Small intestine (tissue), 16 donors: ENCODE measurements at places on chromosomes 4 and X.

- no peak for DNase-seq
Measured at GRCh38 chrX:153488231-153488914, 6.4 kb upstream of the BGN start.

- DNase-seq = no peak
Measured at GRCh38 chr4:89269121-89269666, 38.4 kb downstream of the GPRIN3 start.

DNA sequence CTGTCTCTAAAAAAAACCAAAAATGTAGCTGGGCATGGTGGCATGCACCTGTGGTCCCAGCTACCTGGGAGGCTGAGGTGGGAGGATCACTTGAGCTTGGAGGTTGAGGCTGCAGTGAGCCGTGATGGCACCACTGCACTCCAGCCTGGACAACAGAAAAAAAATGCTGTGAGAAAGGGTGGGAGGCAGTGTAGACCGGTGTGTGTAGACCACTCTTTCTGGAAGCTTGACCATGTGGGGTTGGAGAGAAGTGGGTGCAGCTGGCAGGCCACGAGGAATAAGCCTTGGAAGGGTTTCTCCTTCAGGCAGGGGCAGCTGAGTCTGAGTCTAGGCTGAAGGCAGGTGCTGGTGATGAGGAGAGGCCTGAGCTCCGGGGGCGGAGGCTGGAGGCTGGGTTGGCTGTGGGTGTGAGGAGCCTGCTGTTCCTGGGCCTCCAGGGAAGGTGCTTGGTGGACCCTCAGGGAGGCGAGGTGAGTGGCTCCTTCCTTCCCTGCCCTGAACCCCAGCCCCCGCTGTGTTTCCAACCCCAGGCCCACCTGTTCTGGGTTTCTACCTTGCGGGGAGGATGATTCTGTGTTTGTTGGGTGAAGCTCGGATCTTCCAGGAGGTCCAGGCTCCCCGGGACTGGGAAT is 9.3 kb upstream of the TBC1D14 start:
- no peak for DNase-seq

- DNase-seq = peak; percentile 54
Measured at GRCh38 chr4:40662962-40663604, 33.4 kb upstream of the RBM47 start.

GRCh38 chrX:18173494-18174180 is 47.0 kb downstream of the BEND2 start:
- no peak for DNase-seq

DNA sequence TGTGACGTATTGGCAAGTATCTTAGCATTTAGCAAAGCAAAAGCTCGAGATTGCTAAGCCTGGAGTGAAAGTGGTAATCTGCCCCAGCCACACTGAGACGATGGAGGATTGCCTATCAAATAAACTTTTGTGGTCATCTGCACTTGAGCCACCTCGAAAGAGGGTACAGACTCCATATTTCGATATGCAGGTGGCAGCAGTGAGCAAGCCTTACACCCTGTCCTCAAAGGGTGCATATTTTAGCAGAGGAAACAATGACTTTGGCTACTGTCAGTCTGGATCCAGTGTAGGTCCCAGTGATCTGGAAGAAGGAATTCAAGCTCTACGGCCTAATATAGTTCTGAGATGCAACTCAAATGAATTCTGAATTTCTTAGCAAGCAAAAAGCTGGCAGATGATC is 153.9 kb downstream of the ATG4A start:
- no peak for DNase-seq

GRCh38 chr4:174259580-174259979 is 23.9 kb downstream of the FBXO8 start:
- DNase-seq = no peak

DNA sequence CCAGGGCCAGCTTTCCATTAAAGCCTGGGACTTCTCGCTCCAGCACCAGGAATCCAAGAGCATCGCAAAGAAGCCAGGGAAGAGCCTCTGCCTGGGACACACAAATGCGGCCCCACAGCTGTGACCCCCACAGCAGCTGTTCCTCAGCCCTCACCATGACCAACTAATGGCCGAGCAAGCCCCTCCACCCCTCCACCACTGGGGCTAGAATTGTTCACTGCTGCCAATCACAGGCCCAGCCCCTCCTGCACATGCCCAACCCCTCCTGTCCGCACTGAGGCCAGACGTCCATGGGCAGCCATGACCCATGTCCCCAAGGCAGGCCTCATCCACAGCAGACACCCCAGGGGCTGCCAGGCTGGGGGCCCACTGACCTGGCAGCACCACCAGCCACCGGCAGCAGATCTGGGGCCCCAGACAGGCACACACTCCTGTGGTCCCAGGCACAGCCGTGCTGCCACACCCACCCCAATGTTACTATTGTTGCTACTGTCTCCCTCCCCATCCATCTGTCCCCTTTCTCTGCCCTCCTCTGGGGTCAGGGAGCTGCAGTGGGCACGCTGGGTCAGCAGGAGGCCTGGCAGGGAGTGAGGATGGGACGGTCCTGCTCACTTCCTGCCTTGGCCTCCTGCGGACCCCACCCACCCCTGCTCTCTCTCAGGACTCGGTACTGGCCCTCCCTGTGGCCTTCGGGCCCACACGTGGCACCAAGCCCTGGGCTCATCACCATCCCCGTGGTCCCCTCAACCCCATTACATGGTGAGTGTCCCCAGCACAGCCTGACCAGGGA is 56.0 kb downstream of the ZFYVE28 start:
- DNase-seq = peak; percentile 17

GRCh38 chrX:46918434-46918833 is 6.2 kb downstream of the JADE3 start:
- no peak for DNase-seq

DNA sequence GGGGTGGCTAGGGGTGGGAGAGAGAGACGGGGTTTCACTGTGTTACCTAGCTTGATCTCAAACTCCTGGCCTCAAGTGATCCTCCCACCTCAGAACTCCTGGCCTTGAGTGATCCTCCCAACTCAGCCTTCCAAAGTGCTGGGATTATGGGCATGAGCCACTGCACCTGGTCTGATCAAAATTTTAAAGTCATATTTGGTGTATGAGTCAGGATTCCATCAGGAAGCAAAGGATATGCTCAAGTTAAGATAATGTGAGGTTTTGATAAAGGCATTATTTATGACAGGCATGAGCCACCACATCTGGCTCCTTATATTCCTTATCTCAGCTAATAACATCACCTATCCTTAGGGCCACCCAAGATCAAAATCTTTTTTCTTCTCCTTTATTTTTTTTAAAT is 182.0 kb downstream of the SLC4A4 start:
- no peak for DNase-seq

DNA sequence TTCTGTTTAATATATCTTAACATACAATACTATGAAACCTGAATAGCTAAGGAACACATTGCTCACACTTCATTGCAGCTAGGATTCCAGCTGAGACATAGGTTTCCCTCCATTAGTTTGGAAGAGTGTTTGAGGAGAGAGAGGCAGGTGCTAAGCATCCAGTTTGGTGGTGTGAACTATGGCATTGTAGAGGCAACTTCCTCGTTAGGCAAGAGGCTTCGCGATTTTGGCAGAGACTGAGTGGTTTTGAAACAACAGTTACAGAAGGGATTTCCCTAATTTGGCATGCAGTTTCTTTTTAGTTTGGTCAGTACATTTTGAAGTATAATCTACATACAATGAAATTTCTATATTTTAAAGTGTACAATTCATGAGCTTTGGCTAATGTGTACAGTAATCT is 117.1 kb upstream of the BMP3 start:
- no peak for DNase-seq

- no peak for DNase-seq
Measured at GRCh38 chr4:78749258-78749971, 26.7 kb upstream of the BMP2K start.

DNA sequence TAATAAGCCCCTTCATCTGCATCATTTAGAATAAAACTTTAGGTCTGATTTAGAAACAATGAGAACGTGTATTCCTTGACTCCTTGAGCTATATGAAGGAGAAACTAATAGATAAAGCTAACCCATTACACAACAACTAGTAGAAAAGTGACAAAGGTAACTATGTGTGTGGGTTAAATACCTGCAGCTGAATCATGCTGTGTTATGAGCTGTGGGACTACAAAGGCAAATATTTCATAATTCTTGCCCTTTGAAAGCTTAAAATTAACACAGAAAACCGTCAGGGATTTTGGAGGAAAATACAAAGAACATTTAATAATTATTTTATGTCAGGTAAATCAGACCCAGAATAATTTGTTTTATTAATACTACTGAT is 898 bp upstream of the NDP start:
- peak; percentile 30 for DNase-seq

GRCh38 chrX:129723511-129723910 is 15.3 kb upstream of the XPNPEP2 start:
- no peak for DNase-seq

DNA sequence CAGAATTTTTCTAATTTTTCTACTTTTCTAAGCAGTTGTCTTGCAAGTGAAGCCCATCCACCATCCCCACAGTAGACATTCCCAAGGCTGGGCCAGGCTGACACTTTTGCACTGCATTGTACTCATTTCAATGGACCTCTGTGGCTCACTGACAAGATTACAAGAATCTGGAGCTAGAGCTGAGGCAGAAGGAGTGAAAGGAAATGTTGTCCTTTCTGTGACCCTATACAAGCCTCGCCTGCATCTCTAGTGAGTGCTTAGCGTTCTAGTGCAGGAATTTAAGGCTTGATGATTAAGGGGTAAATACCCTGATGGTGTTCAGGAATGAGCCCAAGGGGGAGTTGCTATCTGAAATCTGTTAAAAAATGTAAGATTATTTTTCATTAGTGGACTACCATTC is 6.3 kb downstream of the MAGED1 start:
- DNase-seq = no peak

DNA sequence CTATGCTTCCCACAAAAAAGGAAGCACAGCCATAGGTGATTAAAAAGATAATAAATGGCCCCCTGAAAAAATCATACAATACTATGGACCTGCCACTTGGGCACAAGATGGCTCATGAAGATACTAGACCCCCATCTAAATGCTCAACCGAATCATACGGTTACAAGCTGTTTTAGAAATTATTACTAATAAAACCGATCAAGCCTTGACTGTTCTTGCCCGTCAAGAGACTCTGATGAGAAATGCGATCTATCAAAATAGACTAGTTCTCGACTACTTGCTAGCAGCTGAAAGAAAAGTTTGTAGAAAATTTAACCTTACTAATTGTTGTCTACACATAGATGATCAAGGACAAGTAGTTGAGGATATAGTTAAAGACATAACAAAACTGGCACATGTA is 40.1 kb upstream of the UGT2B7 start:
- no peak for DNase-seq

GRCh38 chrX:54171527-54172250 is 11.4 kb downstream of the FAM120C start:
- DNase-seq = no peak

- peak; percentile 97 for DNase-seq
Measured at GRCh38 chr4:76200771-76201231, 12.8 kb downstream of the SCARB2 start.

DNA sequence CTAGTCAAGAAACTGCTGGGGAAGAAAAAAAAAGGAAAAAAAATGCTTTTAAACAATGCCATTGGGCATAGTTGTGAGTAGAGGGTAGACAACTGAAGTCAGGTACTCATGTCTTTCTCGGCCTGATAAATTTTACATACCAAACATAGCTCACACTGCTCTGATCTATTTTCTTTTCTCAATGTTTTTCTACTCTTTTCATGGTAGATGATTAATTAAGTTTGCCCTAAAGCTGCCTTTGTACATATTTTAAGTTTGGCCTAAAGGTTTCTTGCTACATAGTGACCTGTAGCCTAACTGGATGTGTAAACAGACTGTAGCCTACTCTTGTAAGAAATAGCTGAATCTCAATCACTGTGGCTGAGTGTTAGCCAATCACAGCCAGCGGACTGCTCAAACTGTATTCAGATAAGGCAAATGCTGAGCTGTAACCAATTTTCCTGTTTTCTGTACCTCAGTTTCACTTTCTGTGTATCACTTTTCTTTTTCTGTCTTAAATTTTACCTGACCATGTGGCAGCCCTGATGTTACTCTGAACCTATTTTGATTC is 121.0 kb downstream of the PCDH10 start:
- no peak for DNase-seq

- DNase-seq = peak; percentile 69
Measured at GRCh38 chr4:84503495-84504437, 4.7 kb upstream of the NKX6-1 start.
